Activated naive CD4-positive, alpha-beta T cell (primary cell): ENCODE measurements at places on chromosomes 5 and 9.

DNA sequence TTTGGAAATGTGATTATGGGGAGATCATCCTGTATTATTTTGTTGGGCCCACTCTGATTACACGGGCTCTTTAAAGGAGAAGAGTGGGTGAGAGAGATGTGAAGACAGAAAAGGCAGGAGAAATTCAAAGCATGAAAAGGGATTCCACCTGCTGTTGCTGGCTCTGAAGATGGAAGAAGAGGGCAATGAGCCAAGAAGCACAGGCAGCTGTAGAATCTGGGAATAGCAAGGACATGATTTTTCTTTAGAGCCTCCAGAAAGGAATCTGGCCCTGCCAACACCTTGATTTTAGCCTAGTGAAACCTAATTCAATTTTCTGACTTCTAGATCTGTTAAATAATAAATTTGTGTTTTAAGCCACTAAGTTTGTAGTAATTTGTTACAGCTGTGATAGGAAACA is 11.3 kb downstream of the C9 start:
- no peak for DNase-seq

GRCh38 chr9:135512241-135512603 is 9.0 kb upstream of the LCN1 start:
- DNase-seq: no peak

- DNase-seq: no peak
Measured at GRCh38 chr9:130662099-130662969, 2.1 kb upstream of the PRDM12 start.

- no peak for DNase-seq
Measured at GRCh38 chr5:177067503-177067902, 19.2 kb upstream of the FGFR4 start.

DNA sequence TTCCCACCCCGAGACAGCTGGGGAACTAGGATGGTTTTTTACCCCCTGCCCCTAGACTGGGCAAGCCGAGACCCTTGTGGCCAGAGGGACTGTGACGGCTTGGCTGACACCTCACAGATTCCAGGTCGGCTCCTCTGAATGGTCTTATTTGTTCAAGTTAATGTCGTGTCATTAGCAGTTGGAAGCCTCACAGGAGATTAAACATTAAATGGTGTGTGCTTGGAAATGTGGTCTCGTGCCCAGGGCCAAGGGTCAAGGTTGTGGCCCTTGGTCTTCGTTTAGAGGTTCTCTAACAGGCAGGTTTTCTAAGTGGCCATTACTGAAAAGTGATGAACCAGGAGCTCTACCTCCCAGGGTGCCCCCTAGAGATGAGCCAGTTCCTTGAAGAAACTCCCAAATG is 61.2 kb upstream of the RXRA start:
- no peak for DNase-seq

GRCh38 chr5:82367930-82368329 is 89.8 kb upstream of the RPS23 start:
- no peak for DNase-seq

GRCh38 chr9:21872696-21873095 is 70.3 kb downstream of the MTAP start:
- no peak for DNase-seq

GRCh38 chr5:147753765-147754164 is 28.8 kb downstream of the JAKMIP2 start:
- no peak for DNase-seq

- no peak for DNase-seq
Measured at GRCh38 chr5:126099077-126099476, 324.1 kb upstream of the GRAMD2B start.

DNA sequence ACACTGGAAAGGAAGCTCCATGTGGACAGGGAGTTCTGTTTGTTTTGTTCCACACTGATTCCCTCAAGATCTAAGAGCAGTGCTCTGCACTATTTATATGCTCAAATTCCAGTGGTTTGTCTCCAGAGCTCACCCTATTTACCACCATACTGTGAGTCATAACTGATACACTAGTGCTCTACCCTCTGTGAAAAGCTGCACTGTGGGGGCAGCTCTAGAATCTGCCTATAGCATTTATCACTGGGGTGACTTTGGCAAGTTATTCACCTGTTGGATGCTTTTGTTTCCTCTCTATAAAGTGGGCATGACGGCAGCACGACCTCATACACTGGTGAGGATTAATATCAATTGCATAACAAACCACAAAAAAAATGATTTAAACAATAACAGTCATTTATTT is 307.8 kb downstream of the NR2F1-AS1 start:
- no peak for DNase-seq

DNA sequence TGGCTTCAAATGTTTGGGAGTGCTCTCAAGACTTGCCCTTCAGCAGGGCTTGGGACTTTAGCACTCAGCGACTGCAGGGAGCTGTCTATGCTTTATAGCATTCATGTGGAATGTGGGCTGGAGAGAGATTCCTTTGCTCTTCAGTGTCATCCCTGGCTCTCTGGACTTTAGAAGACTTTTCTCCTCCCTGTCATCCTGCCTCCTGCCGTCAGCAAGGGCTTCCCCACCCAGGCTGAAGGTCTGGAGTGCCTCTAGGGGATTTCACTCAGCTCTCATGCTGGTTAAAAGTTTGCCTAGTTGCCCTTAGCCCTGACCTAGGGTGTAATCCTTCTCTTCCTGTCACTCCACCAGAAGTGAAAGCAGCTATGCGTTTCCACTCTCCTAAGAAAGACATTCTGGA is 210.9 kb downstream of the FRMD3 start:
- DNase-seq: no peak

DNA sequence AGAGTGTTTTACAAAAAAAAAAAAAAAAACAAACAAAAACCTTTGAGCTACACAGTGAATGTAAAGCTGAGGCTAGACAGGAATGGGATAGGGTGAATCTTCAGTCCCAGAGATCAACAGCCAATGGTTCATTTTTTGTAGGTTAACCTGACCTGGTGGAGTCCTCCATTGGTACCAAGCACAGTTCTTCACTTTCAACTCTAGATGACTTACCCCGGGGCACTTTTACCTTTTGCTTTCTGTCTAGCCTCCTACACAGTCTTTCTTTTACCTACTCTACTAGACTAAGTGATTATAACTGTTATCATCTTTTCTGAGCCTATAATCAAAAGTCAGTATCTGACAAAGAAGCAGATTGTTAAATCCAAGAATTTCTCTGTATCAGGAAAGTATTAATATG is 50.9 kb downstream of the ANXA2R start:
- no peak for DNase-seq

GRCh38 chr5:34038838-34039237 is 4.2 kb downstream of the C1QTNF3 start:
- no peak for DNase-seq

- DNase-seq: no peak
Measured at GRCh38 chr9:135275571-135276289, 188.3 kb downstream of the OLFM1 start.

- DNase-seq: no peak
Measured at GRCh38 chr5:102211165-102211564, 84.9 kb downstream of the SLCO4C1 start.

GRCh38 chr5:106363578-106363977 is 1307.2 kb downstream of the EFNA5 start:
- no peak for DNase-seq

DNA sequence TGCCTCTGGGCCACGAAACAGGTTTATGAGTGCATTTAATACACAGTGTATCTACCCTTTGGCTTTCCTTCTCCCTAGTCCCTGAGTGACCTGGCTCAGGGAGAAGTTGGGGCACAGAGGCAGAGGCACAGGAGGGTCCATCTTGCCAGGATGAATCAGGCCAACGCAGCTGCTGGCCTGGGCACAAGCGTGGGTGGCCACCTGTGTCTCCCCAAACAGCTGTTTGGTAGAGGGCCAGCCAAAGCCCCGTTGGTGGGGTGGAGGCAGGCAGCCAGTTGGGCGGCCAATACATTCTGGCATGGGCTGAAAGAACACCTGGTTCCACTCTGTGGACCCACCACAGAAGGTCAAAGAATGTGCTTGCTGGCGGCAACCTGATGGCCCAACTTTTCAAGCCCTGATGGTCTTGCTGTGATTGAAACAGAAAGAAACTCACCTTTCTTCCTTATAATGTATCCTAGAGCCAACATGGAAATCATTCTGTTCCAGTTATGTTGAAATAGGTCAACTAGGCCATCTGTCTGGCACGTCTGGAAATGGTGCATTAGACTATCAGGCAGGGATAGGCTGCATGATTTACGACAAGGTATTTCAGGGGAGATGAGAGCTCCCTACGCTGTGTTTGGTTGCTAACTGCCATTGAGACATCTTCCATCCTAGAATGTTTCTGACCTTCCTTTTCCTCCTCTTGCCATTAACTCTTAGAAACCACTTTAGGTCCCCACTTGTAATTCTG is 337.4 kb downstream of the ADAMTS6 start:
- DNase-seq: no peak

DNA sequence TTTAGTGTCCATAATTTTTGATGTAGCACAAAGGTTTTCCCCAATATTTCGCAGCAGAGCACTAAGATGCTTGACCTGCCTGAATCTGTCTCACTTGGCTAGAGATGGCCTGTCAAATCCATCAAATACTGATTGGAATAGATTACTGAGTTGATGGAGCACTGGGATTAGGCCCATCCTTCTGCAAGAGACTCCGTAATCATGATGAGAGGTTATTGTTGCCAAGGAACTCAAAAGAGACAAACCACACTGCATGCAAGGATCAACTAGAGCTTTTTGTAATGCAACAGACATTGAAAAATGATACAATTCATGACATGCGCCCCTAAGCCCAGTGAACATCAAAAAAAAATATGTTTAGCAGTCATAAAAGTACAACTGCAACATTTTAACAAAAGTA is 585.3 kb upstream of the GRAMD2B start:
- no peak for DNase-seq

- DNase-seq: no peak
Measured at GRCh38 chr5:142455856-142456255, 131.0 kb upstream of the SPRY4 start.

- DNase-seq: no peak
Measured at GRCh38 chr5:51404255-51404654, 21.0 kb downstream of the ISL1 start.

GRCh38 chr5:179791881-179792611 is 1.7 kb upstream of the LTC4S start:
- DNase-seq: no peak

DNA sequence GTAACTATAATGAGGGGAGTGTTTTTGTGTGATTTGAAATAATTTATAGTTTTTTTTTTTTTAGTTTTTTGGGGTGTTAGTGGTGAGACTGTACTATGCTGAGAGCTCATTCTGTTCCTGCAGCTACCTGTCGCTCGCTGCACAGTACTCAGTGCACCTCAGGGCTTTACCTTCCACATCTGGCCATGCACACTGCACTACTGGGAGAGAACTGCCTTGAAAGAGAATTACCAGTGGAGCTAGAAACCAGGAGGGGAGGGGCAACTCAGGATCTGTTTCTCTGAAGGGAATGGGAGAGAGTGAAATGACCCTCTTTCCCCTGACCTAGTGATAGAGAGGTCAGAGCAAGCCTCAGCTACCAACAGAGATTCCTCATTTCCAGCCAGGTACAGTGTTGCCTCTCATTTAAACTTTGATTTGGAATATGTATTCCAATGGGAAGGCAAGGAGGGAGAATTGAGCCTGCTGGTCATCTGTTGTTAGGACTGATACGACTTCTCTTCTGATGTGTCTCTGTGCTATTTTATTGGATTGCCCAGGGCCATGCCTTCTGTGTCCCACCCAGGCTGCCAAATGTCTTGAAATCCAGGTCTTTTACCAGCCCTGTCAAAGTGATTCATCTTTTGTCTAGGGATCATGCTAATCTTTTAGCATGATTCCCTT is 8.9 kb downstream of the ATG10 start:
- DNase-seq: no peak

DNA sequence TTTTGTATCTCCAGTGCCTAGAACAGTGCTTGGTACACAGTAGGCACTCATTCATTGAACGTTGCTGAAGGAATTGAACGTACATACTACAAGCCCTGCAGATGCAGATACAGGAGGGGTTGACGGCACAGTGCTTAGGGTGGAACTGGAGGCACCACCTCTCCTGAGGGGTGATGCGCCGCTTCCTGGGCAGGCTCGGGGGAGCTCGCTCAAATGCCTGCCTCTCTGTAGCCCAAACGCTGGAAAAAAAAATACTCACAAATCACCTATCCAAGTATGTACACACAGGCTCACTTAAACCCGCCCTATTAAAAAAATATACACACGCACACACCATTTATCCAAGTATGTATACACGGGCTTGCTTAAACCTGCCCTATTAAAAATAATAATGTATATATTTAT is 536 bp upstream of the COMMD10 start:
- no peak for DNase-seq

DNA sequence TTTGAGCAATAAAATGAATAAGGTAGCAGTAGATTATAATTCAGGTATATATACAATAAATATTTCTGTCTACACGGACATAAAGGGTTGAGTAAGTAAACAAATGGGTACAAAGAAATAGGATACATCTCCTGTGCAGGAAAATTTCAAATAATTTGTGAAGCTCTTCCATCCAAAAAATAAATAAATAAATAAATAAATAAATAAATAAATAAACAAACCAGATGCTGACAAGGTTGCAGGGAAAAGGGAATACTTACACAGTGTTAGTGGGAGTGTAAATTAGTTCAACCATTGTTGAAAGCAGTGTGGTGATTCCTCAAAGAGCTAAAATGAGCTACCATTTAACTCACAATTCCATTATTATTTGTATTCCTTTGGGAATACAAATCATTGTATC is 227.3 kb upstream of the CDH18 start:
- no peak for DNase-seq

DNA sequence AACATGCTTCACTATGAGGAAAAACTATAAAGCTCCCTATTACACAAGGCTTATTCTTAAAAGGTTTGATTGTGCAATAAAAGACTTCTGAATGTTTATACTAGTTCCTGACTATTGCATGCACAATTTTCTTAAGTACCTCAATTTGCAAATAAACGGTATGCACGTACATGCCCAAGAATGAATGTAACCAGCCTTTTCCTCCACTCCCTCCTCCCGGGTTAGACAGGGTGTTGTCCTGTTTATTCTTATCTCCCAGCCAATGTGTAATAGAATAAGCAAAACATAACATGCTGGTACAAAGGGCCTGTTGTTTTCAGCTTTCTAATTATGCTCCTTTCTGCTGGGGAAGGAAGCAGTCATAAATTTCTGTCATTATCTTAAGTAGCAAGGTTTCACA is 79.1 kb downstream of the AOPEP start:
- no peak for DNase-seq

DNA sequence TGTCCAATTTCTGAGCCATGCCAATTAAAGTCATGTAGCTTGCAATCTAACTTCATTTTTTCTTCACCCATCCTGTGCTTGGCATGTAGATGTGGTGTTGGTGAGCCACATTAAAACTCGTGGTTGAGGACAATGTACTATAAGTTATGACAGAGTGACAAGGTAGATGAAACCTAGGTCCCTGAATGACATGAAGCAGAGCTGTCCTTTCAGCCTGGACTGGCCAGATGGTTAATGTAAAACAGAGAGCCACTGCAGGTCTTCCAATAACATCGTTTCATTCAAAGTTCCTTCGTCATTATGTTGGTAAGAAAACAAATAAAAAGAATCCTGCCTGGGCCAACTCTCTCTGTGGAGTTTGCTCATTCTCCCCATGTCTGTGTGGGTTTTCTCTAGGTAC is 856.5 kb upstream of the SEMA6A start:
- DNase-seq: no peak
